ENCODE measurements at places on chromosomes 5 and 9. TPM values are rescaled to one million over a fixed set of nuclear protein-coding genes. Genes with fewer than 3 reads are reported as not detected.

DNA sequence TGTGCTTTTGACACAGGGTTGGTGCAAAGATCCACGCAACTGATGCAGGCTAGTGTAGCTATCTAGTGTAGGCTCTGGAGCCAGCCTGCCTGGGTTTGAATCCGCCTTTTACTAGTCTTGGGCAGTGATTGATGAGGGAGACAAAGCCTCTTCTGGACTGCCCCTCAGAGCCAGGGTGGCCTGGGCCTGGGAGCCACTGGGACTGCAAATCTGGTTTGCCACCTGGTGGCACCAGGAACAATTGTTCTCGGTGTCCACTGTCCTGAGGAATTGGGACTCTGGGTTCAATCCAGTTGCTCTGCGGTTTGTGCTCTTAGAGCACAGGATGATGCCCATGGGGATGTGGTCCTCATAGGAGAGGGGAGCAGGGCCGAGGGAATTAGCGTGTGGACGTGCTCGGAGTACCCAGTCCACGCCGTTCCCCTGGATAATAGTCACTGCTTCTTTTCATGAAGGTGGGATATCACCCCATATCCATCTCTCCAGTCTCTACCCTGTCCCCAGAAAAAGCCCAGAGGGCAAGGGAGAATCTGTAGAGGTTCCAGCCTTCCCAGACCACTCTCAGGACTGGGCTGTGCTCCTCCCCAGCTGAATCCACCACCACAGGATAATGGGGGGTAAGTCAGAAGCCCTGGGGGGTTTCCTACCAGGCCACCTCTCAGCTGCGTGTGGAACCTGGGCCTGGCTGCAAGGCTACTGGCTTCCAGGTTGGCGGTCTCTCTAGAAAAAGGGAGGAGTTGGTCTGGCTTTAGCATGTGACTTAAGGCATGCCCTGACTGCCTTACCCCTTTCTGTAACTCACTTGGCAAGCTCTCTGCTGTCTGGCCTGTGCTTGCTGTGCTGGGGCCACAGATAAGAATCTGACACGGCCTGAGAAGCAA is 1.9 kb downstream of the B4GALT7 start:
- DNase-seq: no peak

DNA sequence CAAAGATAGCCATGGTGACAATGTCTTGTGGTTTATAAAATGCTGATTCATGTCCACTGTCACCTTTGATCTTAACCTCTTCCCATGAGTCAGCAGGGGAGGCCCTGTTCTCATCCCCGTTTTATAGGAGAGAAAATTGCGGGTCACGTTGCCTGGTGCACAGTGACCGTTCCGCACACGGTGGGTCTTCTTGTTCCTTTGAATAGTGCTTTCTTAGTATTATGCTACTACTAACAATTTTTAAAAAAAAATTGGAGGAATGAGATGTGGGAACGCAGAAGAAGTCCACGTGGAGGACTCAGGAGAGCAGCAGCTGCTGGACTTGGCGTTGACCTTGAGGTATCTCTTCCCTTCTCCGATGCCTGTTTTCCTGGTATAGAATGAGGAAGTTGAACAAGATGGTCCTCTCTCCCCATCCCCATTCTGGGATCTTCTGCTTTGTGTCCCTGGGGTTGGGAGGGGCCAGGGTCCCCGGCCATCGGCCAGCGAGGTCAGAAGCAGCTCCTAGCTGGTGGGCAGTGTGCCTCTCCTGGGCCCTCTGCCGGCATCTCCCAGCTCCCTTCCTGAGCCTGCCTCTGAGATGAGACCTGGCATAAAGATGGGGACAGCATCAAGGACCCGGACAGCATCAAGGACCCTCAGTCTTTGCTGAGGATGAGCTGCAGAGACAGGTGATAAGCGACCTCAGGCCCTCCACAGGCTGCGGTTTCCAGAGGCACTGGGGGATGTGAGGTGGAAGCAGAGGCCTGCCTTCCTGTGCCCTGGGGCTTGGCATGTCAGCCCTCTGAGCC is 143.9 kb downstream of the C9orf50 start:
- DNase-seq: no peak

The MYO10 gene
- total RNA-seq: 34.9 TPM

GRCh38 chr5:36537724-36538123 is 68.7 kb upstream of the SLC1A3 start:
- no peak for DNase-seq

- no peak for DNase-seq
Observed at GRCh38 chr5:32003981-32004380, 170.1 kb downstream of the GOLPH3 start.

GRCh38 chr5:17180864-17181723 is 36.3 kb upstream of the BASP1 start:
- no peak for DNase-seq

The KCNV2 gene
- not detected for total RNA-seq

The PIK3R1 gene
- 7.2 TPM for total RNA-seq

- DNase-seq: no peak
Observed at GRCh38 chr5:105554568-105555169, 1992.1 kb upstream of the NUDT12 start.

DNA sequence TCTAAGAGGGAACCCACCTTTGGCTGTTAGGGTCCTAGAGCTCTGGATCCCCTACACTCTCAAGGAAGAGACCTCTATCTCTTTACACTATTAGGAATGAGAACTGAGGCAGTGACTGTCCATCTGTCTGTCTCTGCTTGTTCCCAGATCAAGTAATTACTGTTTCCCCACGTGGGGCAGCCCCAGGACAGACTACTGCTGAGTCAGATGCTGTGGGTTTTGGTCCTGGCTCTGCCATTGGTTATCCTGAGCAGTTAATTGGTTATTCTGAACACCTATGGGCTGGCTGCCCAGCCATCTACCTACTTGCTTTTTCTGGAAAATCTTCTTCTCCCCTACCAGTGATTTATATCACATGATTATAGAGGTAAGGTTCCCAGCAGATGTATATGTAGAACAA is 33.3 kb downstream of the FBXO10 start:
- no peak for DNase-seq

DNA sequence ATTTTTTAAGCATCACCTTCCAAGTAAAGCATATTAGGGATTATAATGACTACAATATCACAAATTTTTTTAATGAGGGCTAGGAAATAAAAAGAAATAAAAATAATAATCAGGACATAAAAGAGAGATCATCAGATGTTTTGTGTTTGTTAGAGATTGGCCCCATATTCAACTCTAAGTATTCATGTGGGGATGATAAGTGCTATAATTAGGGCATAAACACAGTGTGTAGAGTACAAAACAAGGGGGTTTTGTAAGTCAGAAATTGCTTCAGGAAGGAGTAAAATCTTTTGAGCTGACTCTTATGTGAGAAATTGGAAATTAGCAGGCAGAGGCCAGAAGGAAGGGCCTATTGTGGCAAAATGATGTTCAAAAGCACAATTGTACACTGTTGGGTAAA is 127.3 kb downstream of the STARD4 start:
- DNase-seq: no peak

The MZB1 gene
- total RNA-seq: 0.81 TPM

GRCh38 chr9:83651558-83651957 is 28.6 kb downstream of the IDNK start:
- no peak for DNase-seq

GRCh38 chr5:171537070-171537849 is 117.8 kb downstream of the FGF18 start:
- no peak for DNase-seq

DNA sequence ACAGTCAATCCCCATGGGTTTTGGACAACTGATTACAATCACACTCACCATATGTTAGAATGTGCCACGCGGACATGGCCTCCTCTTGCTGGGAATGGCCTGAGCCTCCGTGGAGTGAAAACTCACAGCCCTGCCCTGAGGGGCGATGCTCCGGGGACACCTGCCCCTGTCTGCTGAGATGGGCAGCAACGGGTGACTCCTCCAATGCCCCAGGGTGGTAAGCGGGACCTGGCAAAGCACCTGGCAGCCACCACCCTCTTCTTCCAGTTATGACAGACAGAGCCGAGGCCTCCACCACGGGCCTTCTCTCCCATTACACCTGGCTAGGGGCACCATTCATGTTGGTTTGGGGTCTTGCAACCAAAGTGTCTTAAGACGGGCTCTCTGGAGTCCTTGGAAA is 94.9 kb upstream of the COL5A1 start:
- DNase-seq: no peak

DNA sequence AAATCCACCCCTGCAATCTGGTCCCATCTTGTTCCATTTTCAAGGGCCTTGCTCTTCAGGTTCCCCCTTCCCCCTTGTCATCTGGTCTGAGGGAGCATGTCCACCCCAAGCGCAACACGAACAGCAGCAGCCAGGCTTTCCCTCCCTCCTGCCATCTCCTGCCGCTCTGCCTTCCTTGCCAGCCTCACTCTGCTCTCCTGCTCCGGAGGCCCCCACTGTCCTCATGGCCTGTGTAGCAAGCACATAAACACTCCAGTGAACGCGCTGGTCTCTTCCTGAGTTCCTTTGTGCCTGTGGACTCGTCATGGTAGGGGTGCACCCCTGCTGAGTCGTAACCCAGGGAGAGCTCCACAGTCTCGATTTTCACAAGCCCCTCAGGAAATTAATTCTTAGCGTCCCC is 29.9 kb downstream of the TENT4A start:
- DNase-seq: no peak

DNA sequence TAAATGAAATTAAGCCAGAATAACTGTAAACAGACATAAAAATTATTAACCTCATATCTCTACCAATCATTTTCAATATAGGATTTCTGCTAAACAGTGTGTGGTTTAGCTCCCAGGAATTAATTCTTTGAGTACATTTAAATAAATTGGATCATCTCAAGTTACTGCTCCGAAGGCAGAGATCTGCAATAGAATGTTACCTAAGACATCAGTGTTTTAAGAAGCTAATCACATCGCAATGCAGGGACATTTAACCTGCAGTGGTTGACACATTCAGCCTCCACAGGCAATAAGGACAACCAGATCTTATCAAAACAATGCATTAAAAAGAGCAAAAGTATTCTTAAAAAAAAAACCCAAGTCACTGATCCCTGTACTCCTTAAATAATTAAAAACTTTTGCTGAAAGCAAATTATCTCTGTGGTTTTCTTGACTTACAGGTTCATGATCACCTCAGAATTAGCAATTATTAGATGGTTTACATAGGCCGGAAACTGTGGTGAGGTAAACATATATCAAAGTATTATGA is 45.7 kb downstream of the PRDM6 start:
- no peak for DNase-seq

The PRR7 gene
- total RNA-seq: 39.9 TPM

DNA sequence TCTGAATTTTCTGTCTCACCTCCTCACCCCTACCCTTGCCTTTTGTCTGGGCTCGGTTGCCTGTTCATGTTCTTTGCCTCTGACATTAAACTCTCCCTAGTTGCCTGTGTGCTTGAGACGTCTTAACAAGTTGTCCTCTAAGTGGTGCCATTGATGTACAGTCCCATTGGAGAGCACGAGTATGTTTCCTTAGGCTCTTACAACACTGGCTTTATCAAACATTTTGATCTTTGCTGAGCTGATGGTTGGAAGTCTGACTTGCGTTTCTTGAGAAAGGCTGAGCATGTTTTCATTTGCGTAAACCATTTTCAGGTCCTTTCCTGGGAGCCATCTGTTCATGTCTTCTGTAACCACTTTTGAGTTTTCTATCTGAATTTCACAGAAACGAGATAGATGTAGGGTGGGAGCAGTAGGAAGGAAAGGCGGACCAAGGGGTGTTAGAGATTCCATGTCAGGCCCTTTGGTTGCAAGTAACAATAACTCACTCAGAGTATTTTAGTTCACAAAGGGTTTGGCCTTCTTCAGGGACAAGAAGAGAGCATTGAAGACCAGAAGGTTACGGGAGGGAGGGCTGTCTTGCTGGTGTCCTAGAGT is 35.4 kb downstream of the OTULIN start:
- DNase-seq: no peak

The LCN9 gene
- total RNA-seq: not detected

DNA sequence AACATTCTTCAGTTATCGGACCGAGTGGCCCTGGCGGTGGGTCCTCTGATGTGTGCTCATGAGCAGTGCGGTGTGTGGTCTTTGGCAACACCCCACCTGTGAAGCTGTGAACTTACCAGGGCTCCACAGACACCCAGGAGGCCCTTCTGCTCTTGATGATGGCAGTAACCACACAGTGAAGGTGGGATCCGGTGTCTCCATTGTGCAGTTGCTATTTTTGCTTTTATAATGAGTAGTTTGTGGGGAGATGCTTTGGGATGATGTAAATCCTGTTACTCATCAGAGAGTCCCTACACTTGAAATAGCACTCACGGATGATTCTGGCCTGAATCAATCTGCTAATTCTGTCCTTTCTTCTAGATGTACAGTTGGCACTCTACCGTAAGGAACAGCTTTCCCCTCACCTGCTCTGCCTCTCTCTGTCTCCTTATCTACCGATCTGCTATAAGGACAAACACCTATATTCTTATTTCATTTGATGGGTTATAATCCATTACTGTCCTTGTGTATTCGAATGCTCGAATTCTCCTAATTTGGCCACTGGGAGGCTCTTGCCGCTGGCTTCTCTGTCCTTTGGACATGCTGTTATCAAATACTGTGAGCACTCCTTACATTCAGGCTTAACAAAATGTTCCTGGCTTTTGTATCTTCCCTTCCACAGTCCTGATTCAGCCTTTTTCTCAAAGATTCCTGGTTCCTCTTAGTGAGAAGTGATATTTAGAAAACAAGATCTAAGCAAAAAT is 20.2 kb downstream of the ATPSCKMT start:
- DNase-seq: no peak

The PTGES gene
- total RNA-seq: 17.2 TPM

The KIF12 gene
- total RNA-seq: 6.4 TPM

The ALDH1A1 gene
- total RNA-seq: 0.44 TPM

The NR2F1 gene
- 51.2 TPM for total RNA-seq

The ZFP37 gene
- 1.8 TPM for total RNA-seq

DNA sequence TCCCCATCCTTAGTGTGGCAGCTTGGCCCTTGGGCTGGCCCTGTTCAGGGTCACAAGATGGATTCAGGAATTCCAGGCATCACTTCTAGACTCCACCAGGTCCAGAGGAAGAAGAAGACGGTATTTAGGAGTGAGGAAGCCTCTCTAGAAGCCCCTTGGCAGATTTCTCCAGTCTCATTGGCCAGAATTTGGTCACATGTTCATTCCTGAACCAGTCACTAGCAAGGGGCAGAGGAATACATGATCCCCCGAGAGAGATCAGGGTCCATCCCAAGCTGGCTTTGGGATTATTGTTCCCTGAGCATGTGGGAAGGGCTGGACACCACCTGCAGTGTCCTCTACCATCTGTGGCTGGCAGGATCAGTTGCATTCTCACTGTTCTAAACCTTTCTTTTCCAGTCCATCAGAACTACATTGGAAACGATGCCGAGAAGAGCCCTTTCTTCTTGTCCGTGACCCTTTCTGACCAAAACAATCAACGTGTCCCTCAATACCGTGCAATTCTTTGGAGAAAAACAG is 48.5 kb downstream of the GARNL3 start:
- no peak for DNase-seq

DNA sequence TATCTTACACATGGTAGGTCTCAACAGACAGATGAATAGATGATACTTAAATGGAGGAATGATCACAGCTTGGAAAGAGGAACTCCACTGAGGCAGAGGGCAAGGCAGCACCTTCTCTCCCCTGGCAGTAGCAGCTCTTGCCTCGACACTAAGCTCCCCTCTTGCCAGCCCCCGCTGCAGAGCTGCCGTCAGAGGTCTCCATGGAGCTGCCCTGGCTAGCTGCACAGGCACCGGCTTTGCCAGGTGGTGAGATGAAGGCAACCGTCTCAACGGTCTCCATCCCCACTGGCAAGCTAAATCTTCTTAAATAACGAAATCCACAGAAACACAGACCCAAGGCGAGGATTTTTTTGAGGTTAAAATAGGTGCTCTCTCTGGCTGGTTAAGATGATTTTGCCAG is 81.2 kb downstream of the CRB2 start:
- no peak for DNase-seq

Data from HCT116 (cell line).